ENCODE measurements at places on chromosomes 3 and 15.

GRCh38 chr15:42427429-42428223, 63.3 kb downstream of the ZNF106 start:
- peak; percentile 72 for DNase-seq

DNA sequence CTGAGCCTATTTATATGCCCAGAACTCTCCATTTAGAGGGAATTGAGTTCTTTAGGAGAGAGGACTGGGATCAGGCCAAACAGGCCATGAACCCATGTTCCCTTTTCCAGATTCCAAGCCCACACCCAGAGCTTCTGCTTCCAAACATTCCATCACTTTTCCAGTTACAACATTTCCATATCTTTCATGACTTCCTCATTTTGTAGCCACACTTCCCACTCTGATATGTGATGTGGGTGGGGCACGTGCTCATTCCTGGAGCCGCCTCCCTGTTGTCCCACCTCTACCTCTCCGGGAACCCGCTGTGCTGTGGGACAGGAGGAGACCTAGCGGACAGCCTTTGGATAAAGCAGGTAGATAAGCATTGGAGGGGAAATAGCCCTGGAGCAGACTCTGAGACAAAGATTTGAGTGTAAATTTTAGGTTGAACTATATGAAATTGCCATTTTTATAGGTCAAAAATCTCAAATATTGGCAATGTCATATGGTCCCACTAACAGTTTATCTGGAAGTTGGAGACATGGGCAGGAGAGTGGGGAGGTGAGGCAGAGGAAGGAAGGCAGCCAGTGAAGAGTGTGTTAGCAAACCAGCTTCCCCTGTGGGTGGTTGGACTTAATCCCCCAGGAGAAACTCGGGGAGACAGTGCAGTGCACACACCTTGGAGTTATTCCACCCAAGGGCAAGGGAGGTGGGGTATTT, 31.8 kb downstream of the CYP8B1 start:
- no peak for DNase-seq

DNA sequence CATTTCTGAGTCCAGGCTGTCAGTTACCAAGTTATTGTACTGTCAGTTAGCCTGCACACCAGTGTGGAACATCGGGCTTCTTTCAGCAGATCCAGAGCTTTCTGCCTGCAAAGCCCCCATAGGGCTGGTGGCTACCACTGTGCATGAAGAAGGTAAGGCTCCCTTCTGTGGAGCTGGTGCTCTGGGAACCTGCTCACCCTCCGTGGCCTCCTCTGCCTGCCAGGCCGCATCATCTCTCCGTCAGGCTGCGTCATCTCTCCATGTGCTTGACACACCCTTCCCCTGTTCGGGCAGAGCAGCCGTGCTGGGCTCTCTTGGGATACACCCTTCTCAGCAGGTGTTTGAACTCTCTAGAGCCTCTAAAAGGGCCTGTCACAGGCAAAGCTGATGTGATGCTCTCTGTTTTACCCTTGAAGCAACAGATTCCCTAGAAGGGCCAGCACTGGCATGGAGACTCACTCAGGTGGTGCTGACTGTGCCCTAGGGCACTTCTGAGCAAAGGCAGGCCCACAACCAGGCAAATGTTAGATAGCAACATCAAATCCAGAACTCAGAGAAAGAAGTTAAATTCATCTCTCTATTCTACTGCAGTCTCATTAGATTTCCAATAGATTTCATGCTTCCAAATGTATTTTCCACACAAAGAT, 261.1 kb downstream of the EPHB1 start:
- no peak for DNase-seq

GRCh38 chr3:8722808-8723207, 10.8 kb upstream of the CAV3 start:
- no peak for DNase-seq

DNA sequence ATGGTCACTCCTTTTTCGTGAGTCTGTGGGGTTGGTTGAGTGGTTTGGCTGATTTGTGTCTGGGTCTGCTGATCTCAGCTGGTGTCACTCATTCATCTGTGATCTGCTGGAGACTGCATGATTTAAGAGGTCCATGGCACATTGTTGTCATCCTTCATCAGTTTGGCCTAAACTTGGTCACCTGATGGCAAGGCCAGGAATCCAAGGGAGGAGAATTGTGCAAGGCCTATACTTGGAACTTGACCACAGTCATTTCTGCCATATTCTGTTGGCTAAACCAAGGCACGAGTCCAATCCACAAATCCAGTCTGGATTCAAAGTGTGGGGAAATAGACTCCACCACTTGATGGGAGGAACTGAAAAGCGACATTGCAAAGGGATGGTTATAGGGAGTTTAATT, 67.6 kb downstream of the CMTM8 start:
- no peak for DNase-seq

DNA sequence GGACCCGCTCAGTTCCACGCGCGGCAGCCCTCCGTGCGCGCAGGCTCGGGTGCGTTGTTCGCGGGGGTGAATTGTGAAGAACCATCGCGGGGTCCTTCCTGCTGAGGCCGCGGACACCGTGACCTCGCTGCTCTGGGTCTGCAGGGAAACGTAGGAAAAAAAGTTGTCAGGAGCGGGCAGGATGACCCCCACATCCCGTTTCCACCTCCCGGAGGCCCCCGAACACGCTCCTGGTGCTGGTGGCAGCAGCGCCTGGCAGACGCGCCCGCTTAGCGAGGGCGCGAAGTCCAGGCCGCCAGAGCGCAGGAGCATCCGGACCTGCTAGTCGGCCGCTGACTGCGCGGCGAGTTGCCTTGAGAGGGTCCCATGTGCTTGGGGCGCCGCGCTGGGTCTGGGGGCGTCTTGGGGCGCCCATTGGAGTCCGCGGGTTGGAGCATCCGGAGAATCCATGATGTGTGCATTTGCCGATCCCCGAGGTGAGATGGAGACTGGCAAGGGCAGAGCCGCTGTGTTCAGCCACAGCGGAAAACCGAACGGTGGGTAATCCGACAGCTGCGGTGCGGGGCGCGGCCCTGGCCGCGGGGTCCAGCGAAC, 520 bp downstream of the GREM1 start:
- peak; percentile 48 for DNase-seq

GRCh38 chr3:193057616-193058015, 140.0 kb upstream of the MB21D2 start:
- DNase-seq = no peak

- DNase-seq = peak; percentile 85
Observed at GRCh38 chr3:29430558-29430971, 149.7 kb downstream of the RBMS3 start.

GRCh38 chr15:60115579-60116380, 111.7 kb downstream of the FOXB1 start:
- DNase-seq = peak; percentile 27

- DNase-seq = no peak
Observed at GRCh38 chr15:73176598-73176997, 124.3 kb downstream of the NEO1 start.

- peak; percentile 35 for DNase-seq
Observed at GRCh38 chr3:81425198-81425868, 336.1 kb downstream of the GBE1 start.

DNA sequence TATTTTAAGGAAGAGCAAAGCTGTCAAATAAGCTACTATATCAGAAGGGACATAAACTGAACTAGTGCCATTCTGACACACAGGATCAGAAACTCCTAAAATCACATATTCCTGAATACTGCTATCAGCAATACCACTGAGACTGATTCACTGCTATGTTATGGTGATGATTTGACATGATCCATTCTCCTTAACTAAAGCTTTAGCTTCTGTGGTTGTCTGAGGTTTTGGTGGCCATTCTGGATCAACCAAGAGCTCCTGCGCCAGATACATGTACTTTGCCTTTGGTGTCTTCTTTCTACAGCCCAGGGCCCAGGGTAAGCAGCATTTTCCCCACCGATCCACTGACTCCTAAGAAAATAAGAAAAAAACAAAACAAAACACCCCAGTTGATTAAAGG, 6.7 kb upstream of the GP5 start:
- DNase-seq = no peak

DNA sequence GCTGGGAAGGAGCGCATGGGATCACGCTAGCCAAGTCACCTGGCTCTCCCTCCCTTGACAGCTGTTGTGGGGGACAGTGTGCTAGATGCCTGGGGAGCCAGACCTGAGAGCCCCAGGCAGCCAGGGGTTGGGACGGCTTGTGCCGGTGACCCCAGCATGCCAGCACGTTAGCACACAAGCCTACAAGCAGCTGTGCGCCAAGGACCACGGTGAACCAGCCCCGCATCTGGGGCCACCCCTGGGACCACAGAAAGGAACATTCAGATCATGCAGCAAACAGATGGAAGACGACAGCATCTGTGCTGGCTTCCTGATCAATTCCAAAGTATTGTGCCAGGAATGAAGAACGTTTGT, 64.8 kb downstream of the NTRK3 start:
- DNase-seq = no peak

- no peak for DNase-seq
Observed at GRCh38 chr15:88036154-88036839, 220.2 kb downstream of the NTRK3 start.

- no peak for DNase-seq
Observed at GRCh38 chr15:59292442-59293151, 80.1 kb downstream of the MYO1E start.

GRCh38 chr15:38843736-38844590, 279.3 kb upstream of the RASGRP1 start:
- DNase-seq = no peak

GRCh38 chr3:124562769-124563168, 167.5 kb upstream of the UMPS start:
- no peak for DNase-seq

DNA sequence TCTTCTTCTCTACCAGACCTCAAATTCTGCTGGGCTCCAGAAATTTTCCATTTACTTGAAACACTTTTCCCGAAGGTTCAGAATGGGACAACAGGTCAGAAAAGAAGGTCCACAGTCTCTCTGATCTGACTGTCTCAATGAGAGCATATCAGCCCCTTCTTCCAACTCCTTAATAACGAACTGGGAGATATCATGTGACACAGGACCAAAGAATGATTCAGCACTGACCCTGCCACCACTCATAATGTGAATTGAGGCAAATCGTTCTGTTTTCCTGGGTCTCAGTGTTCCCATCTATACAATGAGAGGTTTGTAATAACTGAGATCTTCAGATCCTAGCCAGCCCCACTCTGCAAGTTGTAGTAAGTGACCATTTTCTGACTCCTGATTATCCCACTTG, 500.5 kb downstream of the NTRK3 start:
- DNase-seq = no peak

DNA sequence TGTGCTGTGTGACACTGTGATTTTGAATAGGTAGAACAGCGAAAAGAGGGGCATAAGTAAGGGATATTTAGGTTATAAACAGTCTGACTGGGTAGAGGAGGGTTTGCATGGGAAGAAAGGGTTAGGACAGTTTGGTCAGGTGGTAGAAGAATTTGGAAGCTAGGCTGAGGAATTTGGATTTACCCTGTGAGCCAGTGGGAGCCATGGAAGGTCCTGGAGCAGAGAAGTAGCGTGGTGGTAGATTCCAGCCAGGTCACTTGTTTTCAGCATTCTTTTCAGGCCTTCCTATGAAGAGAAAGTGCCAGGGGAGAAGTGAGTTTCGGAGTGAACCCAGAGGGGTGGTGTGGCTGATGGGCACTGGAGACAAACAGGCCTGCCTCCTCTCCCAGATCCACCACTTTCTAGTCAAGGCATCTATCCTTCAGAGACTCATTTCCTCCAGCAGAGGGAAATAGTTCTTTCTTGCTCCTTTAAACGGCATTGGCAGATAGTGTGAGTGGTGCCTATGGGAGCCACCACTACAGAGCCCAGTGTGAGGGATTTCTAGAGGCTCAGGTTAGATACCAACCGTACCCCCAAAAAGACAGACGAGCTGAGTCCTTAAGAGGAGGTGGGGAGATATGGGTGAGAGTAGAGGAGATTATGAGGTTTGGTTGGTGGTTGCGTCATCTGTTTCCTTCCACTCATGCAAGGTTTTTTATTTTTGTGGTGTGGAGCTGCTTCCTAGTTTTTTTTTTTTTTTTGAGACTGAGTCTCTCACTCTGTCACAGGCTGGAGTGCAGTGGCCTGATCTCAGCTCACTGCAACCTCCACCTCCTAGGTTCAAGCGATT, 21.2 kb downstream of the PXK start:
- DNase-seq = peak; percentile 39

DNA sequence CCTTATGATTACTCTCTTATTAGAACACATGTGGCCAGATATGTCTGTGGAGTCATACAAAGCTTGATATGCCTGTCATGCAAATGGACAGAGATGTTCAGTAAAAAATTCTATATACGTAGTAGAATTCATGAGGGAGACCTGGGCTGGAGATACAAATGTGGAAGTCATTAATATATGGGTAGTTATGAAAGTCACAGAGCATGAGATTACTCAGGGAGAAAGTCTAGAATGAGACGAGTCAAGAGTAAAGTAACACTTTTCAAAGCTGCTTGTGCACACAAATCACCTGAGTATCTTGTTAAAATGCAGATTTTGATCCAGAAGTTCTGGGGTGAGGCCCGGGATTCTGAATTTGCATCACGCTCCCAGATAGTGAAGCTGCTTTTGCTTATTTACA, 28.4 kb downstream of the OXSM start:
- no peak for DNase-seq

GRCh38 chr15:62190274-62190673, 25.2 kb upstream of the C2CD4B start:
- no peak for DNase-seq

GRCh38 chr3:182148360-182148759, 436.6 kb downstream of the SOX2 start:
- no peak for DNase-seq

DNA sequence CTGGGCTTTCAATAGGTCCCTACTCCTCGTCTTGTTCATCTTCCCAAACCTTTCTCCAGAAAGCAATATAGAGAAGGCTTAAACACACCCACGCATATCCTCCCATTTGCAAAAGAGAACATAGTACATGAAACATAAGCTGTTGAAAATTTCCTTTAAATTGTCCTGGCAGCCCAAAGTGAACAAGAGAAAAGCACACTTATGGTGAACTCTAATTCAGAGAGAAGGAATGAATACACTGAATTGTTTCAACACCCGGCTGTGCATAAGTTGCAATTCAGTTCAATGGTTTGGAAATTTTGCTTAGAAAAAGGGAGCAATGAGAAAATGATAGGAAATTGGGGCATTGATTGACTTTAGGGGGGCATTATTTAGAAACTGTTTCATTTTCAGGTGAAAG, 202.6 kb downstream of the TIGIT start:
- peak; percentile 53 for DNase-seq

GRCh38 chr3:9913601-9914000, 3.3 kb upstream of the IL17RC start:
- DNase-seq = no peak
